ENCODE measurements at places on chromosomes 2 and 18.

- no peak for DNase-seq
Measured at GRCh38 chr2:183057333-183057985, 19.2 kb upstream of the NCKAP1 start.

GRCh38 chr2:14967729-14968128 is 335.2 kb downstream of the LRATD1 start:
- no peak for DNase-seq

GRCh38 chr2:42296226-42296625 is 64.8 kb downstream of the COX7A2L start:
- no peak for DNase-seq

DNA sequence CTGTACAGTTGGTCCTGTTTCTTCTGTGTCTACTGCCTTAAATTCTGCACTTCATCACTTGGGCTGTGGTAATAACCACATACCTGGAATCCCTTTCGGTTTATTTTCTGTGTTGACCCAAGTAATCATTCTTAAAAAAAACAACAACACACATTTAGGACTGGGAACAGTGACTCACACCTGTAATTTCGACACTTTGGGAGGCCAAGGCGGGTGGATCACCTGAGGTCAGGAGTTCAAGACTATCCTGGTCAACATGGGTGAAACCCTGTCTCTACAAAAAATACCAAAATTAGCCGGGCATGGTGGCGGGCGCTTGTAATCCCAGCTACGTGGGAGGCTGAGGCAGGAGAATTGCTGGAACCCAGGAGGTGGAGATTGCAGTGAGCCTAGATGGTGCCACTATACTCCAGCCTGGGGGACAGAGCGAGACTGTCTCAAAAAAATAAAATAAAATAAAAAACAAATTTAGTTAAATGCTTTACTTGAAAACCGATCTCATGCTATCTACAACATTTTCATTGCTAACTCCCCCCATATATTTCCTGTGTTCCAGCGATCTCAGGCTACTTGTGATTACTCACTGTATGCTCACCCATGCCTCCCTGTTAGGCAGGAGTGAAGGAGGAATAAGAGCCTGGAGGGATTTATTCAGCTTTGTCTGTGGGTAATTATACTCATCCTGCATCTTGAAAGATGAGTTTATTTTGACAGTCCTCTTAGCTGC is 18.2 kb downstream of the ACSL3 start:
- no peak for DNase-seq

- DNase-seq, result no peak
Measured at GRCh38 chr2:54983345-54984220, 66.7 kb downstream of the RTN4 start.

DNA sequence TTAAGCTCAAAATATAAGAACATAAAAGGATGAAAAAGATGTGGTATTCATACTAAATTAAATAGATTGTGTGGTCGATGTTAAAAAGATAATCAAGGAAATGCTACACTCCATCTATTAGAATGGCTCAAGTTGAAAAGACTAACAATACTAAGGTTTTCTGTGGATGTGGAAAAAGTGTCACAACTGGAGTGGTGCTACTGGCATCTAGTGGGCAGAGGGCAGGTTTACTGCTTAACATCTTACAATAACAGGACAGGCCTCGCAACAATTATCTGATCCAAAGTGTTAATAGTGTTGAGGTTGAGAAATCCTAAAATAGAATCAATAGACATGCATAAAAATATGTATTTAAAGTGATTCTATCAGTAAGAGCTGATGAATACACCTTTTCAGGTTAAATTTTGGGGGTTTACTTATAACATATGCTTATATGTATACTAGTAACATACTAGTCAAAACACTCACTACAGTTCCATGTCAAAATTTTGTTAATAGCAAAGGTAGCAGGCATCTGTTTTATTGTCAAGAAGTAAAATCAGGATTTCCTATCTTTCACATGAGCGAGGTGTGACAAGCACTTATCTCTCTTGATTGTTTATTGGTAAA is 91.5 kb upstream of the TMEFF2 start:
- DNase-seq, result no peak

GRCh38 chr18:2168022-2168421 is 403.3 kb downstream of the METTL4 start:
- DNase-seq, result no peak

DNA sequence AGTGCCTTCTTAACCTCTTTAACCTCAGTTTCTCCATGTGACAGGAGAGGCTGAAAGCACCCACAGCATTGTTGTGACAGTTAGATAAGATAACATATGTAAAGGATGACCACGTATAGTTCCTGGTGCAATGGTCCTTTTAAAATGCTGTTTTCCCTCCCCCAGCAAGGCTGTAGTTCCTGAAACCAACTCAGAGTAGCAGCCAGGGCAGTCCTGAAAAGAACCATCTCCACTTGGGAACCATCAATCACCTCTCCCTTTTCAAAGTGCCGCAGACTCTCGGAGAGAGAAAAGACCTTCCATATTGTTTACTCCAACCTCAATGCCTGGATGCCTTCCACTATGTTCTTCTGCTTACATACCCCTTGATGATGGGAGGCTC is 158.8 kb downstream of the DDX1 start:
- no peak for DNase-seq

GRCh38 chr2:239712755-239713154 is 311.9 kb upstream of the HDAC4 start:
- no peak for DNase-seq

- DNase-seq, result no peak
Measured at GRCh38 chr2:98522854-98523253, 78.2 kb downstream of the INPP4A start.

- DNase-seq, result no peak
Measured at GRCh38 chr2:191465766-191466420, 212.0 kb upstream of the NABP1 start.

- no peak for DNase-seq
Measured at GRCh38 chr2:73980566-73980965, 4.1 kb upstream of the TET3 start.

DNA sequence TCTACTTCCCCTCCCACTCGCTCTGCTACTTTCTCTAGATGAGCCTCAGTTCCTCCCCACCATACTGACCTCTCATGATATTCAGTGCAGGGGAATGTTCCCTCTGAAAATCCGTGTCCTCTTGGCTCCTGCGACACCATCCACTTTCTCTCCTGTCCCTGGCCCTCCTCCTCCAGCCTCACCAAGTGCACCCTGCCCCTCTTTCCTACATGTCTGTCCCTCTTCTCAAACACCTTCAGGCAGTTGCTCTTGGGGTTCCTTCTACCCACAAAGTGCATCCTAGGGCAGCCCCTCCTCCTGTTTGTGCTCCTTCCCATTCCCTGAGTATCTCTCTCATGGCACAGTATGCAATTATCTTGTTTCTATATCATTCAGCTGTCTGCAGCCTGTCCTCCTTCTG is 246.4 kb upstream of the RAB6C start:
- DNase-seq, result no peak

DNA sequence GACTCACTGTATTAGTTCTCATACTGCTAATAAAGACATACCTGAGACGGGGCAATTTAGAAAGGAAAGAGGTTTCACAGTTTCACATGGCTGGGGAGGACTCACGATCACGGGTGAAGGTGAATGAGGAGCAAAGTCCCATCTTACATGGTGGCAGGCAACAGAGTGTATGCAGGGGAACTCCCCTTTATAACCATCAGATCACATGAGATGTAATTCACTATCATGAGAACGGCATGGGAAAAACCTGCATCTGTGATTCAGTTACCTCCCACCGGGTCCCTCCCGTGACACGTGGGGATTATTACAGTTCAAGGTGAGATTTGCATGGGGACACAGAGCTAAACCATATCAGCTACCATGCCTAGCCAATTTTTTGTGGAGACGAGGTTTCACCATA is 168.2 kb downstream of the NEDD4L start:
- DNase-seq, result no peak

GRCh38 chr2:189584686-189585085 is 4.1 kb upstream of the SLC40A1 start:
- DNase-seq, result no peak

- no peak for DNase-seq
Measured at GRCh38 chr2:160453111-160453820, 40.3 kb downstream of the RBMS1 start.

- DNase-seq, result no peak
Measured at GRCh38 chr2:78992451-78992806, 33.1 kb upstream of the REG3G start.

- DNase-seq, result no peak
Measured at GRCh38 chr2:180656455-180656847, 324.0 kb upstream of the UBE2E3 start.

DNA sequence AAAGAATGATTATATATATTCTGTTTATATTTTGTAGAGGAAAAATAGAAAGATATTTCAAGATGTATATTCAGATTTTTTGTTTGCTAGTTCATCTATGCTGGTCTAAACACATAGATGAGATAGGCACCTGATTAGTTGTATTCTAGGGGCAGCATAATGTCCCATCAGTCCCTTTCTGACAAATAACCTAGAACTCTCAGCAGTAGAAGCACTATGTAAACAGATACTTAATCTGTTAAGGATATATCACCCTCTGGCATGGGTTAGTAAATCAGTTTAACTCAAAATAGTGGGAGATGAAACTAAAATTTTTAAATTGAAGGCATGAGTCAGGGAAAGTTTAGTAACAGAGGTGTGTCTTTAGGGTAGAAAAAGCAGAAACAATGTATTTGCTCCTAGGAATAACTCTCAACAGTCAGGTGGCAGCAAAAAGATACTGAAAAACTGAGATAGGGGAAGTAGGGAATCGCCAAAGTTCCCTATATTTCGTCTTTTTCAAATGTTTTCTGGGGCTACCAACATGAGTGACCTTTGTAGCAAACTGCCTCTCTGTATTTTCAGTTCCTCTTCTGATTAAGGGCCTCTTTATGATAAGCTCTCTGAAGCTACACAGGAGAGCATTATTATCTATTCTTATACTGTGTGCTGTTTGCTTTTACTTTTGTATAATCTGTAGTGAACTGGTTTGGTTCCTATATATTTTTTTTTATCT is 5.7 kb downstream of the PPP1R1C start:
- no peak for DNase-seq
